ENCODE measurements at places on chromosomes 7 and 10.
A peak's percentile ranks its signal among the peaks of the same experiment; 100 is the strongest.

DNA sequence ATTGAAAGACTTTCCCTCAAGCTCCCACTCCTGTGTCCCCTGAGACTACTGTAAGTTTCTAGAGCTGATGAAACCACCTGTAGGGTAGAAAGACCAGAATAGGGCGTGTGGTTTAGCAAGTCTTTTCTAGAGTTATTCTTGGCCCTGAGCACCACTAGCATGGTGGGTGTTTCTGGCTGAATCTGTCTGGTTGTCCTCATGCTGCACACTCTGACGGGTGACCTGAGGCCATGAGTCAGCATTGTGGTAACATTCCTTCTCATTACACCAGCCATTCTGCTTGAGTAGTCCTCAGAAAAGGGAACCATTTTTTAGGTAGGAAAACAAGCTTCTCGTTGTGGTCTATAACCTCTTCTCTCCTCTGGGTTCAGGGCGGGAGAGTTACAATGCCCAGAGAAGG, 250.3 kb downstream of the SNX13 start:
- H3K4me3 ChIP-seq, result no peak overlapping the region
- H3K27ac ChIP-seq, result no peak overlapping the region
- H3K4me1 ChIP-seq, result no peaks in the 10 kb centered on the region
- no peaks in the 10 kb centered on the region for H3K36me3 ChIP-seq

DNA sequence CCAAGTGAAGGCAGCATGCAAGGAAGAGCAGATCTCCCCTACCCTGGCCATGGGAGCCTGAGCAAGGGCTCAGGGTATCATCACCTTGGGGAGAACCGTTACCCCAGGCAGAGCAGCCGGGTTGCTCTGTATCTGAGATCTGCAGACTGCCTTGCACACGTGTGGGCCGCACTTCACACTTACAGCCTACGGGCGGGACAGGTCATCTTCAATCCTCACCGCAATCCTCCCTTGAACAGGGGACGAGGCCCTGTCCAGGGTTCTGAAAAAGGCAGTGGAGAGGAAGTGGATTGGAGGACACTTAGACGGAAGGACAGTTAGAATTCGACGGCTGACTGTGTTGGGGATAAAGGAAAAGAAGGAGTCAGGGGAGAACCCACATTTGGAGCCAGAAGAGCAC, 51.4 kb downstream of the NPS start:
- H3K4me3 ChIP-seq, result no peak overlapping the region
- H3K36me3 ChIP-seq, result no peaks in the 10 kb centered on the region
- H3K27ac ChIP-seq, result no peak overlapping the region
- no peaks in the 10 kb centered on the region for H3K4me1 ChIP-seq
- DNase-seq, result no peak

GRCh38 chr7:95798401-95798930, 26.1 kb downstream of the DYNC1I1 start:
- peaks cover 2% of the 10 kb centered on the region for H3K27me3 ChIP-seq
- H3K27ac ChIP-seq, result no peak overlapping the region
- no peak overlapping the region for H3K4me3 ChIP-seq
- H3K36me3 ChIP-seq, result no peaks in the 10 kb centered on the region
- DNase-seq, result no peak
- no peaks in the 10 kb centered on the region for H3K4me1 ChIP-seq

- no peaks in the 10 kb centered on the region for H3K27me3 ChIP-seq
- H3K36me3 ChIP-seq, result peaks cover 38% of the 10 kb centered on the region
- H3K27ac ChIP-seq, result peak overlapping the region; percentile 63
- DNase-seq, result no peak
- no peak overlapping the region for H3K4me3 ChIP-seq
Measured at GRCh38 chr7:6393667-6394056, 54.1 kb downstream of the DAGLB start.

DNA sequence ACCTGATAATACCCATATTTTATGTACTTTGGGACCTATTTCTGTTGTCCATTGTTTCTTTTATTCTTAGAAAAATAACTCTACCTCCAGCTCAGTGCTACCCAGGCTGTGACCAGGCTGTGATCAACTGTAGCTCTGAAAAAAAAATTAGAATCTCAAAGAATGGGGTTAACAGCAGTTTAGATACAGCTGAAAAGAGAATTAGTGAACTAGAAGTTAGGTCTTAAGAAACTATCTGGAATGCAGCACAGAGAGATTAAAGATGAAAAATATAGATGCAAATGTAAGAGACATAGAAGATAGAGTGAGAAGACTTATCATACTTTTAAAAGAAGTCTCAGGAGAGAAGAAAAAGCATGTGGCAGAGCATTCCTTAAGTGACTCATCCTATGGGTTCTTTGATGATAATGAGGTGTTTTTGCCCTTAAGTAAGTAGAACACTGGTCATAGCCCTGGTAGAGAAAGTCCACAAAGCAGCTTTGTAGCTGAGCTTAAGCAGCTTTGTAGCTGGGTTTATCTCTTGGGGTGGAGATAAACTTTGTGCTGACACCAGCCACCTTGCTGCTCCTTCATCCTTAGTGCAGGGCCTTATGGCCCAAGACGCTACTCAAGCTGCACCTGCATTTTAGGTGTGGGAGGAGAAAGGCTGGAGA, 27.3 kb upstream of the SFRP5 start:
- no peak overlapping the region for H3K4me3 ChIP-seq
- no peak overlapping the region for H3K27ac ChIP-seq
- peaks cover 22% of the 10 kb centered on the region for H3K36me3 ChIP-seq
- peaks cover 23% of the 10 kb centered on the region for H3K4me1 ChIP-seq

DNA sequence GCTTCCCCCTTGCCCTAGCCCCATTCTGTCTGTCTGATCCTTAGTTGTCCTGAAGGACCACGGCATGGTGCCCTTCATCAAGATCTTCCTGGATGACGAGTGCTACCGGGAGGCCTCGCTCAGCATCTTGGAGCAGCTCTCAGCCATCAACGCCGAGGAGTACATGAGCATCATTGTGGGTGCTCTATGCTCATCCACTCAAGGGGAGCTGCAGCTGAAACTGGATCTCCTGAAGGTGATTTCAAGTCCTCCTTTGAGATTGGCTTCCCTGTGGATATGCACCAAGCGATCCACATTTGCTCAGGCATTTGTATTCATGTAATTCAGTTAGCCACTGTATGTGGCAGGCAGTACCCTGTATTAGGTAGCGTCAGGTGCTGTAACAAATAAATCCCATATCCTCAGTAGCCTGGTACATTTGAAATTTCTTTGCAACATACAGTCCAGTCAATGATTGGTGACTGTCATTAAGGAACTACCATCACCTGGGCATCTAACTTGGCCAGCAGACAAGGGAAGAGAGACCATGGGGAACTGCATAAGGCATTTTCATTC, 51.2 kb downstream of the WDFY4 start:
- H3K4me3 ChIP-seq, result no peak overlapping the region
- H3K27me3 ChIP-seq, result peaks cover 5% of the 10 kb centered on the region
- H3K27ac ChIP-seq, result no peak overlapping the region
- no peaks in the 10 kb centered on the region for H3K36me3 ChIP-seq
- DNase-seq, result no peak
- no peaks in the 10 kb centered on the region for H3K4me1 ChIP-seq

DNA sequence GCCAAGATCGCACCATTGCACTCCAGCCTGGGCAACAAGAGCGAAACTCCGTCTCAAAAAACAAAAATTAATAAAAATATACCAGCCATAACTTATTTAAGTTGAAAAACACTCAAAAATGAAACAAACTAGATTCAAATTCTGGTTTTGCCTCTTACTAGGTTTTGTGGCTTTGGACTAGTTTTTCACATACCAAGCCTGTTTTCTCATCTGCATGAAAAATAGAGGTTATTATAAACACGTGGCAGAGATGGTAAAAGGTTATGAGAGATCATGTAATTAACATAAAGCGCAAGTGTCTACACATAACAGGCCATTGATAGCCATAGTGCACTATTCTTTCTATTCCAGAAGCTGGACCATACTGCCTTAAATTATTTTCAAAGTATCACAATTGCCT, 35.5 kb upstream of the CABCOCO1 start:
- H3K27ac ChIP-seq, result no peak overlapping the region
- no peak for DNase-seq
- no peaks in the 10 kb centered on the region for H3K4me1 ChIP-seq
- no peaks in the 10 kb centered on the region for H3K36me3 ChIP-seq

- H3K27ac ChIP-seq, result no peak overlapping the region
- no peaks in the 10 kb centered on the region for H3K36me3 ChIP-seq
- no peaks in the 10 kb centered on the region for H3K27me3 ChIP-seq
- peaks cover 7% of the 10 kb centered on the region for H3K4me1 ChIP-seq
Measured at GRCh38 chr7:37495574-37496184, 47.0 kb upstream of the ELMO1 start.

DNA sequence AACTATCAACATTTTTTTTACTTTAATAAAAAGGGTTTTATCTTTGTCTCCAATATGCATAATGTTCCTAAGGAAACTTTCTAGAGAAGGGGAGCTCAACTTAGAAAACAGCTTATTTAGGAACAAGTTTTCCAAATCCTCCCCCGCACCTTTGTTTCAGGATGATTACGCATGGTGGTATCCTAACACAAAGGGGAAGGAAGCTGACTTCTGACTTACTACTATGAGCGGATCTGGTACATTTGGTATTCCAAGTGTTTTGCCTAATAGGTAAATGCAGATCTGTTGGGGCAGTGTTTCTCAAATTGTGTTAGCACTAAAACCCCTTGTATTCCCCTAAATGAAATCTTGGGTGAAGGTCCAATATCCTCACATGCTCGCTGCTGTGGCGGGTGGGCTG, 229.3 kb upstream of the KLF14 start:
- H3K36me3 ChIP-seq, result peaks cover 34% of the 10 kb centered on the region
- H3K4me3 ChIP-seq, result no peak overlapping the region
- peaks cover 51% of the 10 kb centered on the region for H3K4me1 ChIP-seq
- DNase-seq, result no peak
- H3K27ac ChIP-seq, result peak overlapping the region; percentile 21
- no peaks in the 10 kb centered on the region for H3K27me3 ChIP-seq

GRCh38 chr10:75497997-75498883, 66.8 kb downstream of the LRMDA start:
- H3K27ac ChIP-seq, result no peak overlapping the region
- H3K4me3 ChIP-seq, result no peak overlapping the region
- no peaks in the 10 kb centered on the region for H3K27me3 ChIP-seq
- no peaks in the 10 kb centered on the region for H3K36me3 ChIP-seq

- no peaks in the 10 kb centered on the region for H3K27me3 ChIP-seq
- H3K4me1 ChIP-seq, result no peaks in the 10 kb centered on the region
- H3K36me3 ChIP-seq, result no peaks in the 10 kb centered on the region
- H3K27ac ChIP-seq, result no peak overlapping the region
Measured at GRCh38 chr7:88116235-88116795, 103.5 kb downstream of the SRI start.

DNA sequence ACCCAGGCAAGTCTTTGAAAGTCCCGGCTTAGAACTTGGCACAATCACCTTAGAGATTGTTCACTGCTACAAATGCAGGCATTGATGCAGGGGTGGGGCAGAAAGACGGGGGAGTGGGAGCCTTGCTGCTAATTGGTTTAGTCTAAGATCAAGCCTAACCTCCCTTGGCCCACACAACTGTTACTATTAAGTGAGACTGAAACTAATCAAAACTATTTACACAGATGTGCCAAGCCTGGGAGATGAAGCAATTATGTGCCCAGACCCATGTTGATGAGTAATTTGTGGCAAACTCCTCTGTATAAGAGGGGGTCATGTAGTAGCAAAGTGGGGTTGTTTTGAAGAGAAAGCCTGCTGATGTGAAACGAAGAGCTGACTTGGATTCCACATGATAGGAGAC, 178.2 kb upstream of the ITGB1 start:
- peaks cover 88% of the 10 kb centered on the region for H3K4me1 ChIP-seq
- H3K27ac ChIP-seq, result no peak overlapping the region
- no peak overlapping the region for H3K4me3 ChIP-seq
- H3K27me3 ChIP-seq, result no peaks in the 10 kb centered on the region
- DNase-seq, result no peak

GRCh38 chr10:78523453-78523852, 489.8 kb downstream of the RPS24 start:
- peaks cover 2% of the 10 kb centered on the region for H3K27me3 ChIP-seq
- no peak overlapping the region for H3K4me3 ChIP-seq
- no peaks in the 10 kb centered on the region for H3K36me3 ChIP-seq
- H3K4me1 ChIP-seq, result peaks cover 8% of the 10 kb centered on the region
- DNase-seq, result no peak
- H3K27ac ChIP-seq, result no peak overlapping the region

DNA sequence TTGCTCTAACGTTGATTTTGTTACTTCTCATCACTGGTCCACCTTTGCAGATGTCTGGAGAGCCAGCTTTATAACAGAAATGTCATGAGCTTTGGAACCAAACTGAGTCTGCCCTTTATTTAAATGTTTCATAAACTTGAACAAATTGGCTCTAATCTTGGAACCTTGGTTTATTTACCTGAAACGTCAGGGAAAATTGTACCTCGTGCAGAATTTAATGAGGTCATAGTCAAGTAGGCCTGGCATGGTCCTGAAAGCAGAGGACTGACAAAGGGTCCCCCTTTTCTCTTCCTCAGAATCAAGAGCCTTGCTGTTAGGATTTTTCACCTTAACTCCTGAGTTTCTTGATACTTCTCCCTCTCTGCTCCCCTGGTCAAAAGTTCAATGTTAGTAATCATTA, 828.0 kb downstream of the GRID1 start:
- DNase-seq, result no peak
- no peaks in the 10 kb centered on the region for H3K4me1 ChIP-seq
- H3K36me3 ChIP-seq, result no peaks in the 10 kb centered on the region
- peaks cover 3% of the 10 kb centered on the region for H3K27me3 ChIP-seq

- H3K4me3 ChIP-seq, result no peak overlapping the region
- no peaks in the 10 kb centered on the region for H3K36me3 ChIP-seq
- no peak for DNase-seq
- H3K4me1 ChIP-seq, result no peaks in the 10 kb centered on the region
- no peaks in the 10 kb centered on the region for H3K27me3 ChIP-seq
Measured at GRCh38 chr10:114349522-114350215, 54.6 kb downstream of the AFAP1L2 start.

All from activated CD4-positive, alpha-beta T cell treated with anti-CD3 and anti-CD28 coated beads, Interleukin-2, amount 10 ng/mL, durations not matched to agents 7 days and 5 days (primary cell).